Nucleus accumbens (tissue), 56 donors: ENCODE measurements at places on chromosomes 12 and 14.

DNA sequence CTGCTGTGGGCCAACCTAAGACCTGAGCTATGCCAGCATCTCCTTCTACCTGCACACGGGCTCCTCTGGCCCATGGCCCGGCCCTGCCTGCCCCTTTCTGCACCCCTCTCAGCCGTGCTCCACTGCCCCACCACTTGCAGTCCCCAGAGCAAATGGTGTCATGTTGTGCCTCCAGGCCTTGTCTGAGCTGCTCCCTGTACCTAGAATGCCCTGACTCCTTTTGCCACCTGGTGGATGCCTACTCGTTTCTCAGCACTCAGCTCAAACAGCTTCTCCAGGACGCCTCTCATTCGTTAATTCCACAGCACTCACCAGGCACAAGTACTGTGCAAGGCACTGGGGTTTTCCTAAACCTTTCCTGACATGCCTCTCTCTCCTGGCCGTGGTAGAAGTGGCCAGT is 63.2 kb upstream of the PNMA1 start:
- DNase-seq: no peak

DNA sequence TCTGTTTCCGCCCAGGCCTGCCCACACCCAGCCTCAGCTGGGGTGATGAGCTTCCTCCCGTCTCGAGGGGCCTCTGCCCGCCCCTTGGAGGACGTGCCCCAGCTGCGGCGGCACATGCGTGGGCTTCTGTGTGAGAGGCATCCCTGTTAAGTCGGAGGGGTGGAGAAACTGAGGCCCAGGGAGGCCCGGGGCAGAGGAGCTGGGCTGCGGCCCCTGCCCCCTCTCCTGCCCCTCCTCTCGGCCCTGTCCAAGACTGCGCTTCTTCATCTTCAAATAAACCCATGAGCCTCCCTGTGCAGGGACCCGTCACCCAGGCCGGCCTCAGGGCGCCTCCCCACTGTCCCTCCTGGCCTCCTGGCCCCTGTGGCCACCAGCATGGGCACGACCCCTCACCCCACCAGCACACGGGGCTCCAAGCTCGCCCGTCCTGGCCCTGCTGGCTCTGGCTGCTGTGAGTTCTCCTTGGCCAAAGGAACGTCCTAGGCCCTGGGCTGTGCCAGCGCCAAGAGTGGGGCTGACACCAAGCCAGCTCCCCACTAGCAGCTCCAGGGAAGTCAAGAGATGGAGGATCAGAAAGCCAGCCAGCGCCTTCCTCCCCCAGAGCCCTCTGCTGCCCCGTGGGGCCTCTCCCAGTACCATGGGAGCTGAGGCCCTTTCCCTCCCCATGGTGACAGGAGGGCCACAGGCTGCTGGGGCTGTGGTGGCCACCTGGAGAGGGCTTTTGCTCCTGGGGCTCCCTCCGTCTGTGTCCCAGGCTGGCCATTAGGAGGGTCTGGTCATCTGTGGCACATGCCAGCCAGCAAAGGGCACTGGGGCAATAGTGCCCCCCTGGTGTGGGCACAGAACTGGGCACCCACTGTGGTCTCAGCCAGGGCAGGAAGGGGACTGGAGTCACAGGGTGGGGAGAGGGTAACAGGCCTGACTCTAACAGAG is 180.4 kb downstream of the KIF26A start:
- no peak for DNase-seq

DNA sequence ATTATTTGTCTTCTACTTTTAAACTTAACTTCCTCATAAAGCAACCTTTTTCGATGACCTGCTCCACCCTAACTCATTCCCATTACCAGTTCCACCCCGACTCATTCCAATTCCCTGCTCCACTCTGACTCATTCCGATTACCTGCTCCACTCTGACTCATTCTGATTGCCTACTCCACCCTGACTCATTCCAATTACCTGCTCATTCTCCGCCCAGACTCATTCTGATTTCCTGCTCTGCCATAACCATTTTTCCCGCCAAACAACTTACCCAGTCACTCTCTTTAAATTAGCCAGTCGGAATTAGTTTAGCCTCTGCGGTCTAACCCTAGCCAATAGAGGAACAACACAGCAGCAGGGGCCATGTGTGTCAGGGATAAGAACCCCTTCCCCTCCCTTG is 249.1 kb downstream of the DPY19L2 start:
- DNase-seq: no peak

- DNase-seq: no peak
Observed at GRCh38 chr14:104422837-104423681, 156.5 kb upstream of the C14orf180 start.

- no peak for DNase-seq
Observed at GRCh38 chr14:72023128-72024042, 91.2 kb downstream of the RGS6 start.

DNA sequence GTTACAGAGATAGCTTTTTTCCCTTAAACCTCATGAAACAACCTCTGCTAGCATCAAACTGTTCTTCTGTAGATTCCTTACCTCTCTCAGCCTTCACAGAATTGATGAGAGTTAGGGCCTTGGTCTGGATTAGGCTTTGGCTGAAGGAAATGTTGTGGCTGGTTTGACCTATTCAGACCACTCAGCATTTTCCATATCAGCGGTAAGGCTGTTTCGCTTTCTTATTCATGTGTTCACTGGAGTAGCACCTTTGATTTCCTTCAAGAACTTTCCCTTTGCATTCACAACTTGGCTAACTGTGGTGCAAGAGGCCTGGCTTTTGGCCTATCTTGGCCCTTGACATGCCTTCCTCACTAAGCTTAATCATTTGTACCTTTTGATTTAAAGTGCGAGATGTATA is 50.7 kb upstream of the NRXN3 start:
- DNase-seq: no peak

DNA sequence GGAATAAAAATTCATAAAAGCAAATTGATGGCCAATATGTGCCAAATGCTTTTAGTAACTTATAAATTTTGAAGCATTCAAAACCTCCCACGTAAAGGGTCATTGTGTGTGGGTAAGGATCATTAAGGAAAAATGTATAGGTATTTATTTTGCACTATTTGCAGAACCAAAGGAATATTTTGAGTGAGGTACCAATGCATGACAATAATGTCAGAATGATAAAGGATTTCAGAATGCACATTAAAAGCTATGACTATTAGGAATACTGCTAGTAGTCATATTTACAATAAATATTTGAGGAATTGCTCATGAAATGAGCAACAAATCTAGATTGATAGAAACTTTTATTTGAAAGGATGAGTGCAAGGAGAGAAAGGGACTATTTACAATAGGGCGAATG is 932.8 kb downstream of the SLC6A15 start:
- DNase-seq: no peak

GRCh38 chr12:112782943-112783342 is 8.6 kb upstream of the RPH3A start:
- no peak for DNase-seq

DNA sequence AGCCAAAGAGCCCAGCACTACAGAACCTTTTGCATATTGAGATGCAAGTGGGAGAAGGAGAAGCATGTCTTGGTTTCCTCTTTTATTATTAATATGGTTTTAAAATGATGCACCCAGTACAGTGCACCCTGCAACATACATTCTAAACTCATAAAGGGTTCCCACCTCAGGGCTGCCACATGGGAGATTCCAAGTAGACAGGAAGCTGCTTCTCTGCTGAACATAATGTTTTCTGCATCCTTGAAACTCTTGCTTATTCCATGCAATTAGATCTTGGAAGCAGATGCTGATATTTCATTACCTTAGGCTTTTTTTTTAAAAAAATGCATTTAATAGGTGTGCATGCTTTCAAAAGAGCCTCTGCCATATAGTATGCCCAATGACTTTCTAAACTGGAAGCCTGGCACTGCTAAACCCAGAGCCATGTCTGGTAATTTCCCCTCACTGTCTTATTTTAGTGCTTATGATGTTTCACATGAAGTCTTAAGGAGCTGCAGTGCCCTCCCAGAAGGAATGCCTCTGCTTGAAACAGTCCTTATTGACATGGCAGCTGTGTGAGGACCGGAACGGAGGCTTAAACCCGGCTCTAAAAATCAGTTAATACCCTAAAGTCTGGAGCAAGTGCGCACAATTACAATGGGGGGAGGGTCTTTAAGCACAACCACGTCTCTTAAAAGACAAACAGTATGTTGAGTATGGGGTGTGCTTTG is 2.0 kb upstream of the SIX1 start:
- DNase-seq: no peak

DNA sequence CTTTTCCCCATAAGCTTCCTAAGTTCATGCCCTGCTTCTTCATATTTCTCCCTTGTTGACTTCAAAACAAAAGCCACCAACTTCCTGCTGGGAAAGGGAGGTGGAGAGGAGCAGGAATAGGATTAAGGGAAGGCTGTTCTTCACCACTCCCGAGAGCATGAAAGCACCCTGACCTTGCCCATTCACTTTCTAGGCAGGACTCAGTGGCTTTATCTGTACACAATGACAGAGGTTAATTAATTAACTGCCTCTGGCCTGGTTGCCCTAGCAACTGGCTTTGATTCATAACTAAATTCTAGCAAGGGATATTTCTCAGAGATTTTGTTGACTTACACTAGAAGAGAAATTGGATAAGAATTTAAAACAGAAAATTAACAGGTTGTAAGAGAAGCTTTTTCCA is 396.8 kb downstream of the RPS29 start:
- DNase-seq: no peak

DNA sequence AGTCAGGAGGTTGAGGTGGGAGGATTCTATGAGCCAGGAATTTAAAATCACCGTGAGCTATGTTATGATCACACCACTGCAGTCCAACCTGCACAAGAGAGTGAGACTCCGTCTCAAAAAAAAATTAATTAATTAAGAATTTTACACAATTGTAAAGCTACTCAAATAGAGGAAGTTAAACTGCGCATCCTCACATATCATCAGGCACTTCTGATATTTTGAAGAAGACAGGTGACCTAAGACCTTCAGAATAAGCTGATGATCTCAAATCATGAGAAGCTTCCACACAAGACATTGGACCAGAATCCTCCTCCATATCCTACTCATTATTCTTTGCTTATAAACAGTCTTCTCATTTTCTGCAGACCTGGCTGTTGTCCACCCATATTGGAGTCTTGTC is 800.9 kb downstream of the TMEM121 start:
- DNase-seq: no peak

- DNase-seq: no peak
Observed at GRCh38 chr14:41146391-41146790, 460.3 kb upstream of the LRFN5 start.

- no peak for DNase-seq
Observed at GRCh38 chr14:75492832-75493591, 29.3 kb upstream of the BATF start.

- no peak for DNase-seq
Observed at GRCh38 chr12:52383331-52383730, 2.1 kb downstream of the KRT84 start.

- no peak for DNase-seq
Observed at GRCh38 chr12:32834122-32834521, 62.5 kb downstream of the PKP2 start.
